ENCODE measurements at places on chromosomes 1 and 21.
A peak's percentile ranks its signal among the peaks of the same experiment; 100 is the strongest.

GRCh38 chr1:158212320-158212719 is 31.6 kb downstream of the CD1D start:
- no peak for DNase-seq

DNA sequence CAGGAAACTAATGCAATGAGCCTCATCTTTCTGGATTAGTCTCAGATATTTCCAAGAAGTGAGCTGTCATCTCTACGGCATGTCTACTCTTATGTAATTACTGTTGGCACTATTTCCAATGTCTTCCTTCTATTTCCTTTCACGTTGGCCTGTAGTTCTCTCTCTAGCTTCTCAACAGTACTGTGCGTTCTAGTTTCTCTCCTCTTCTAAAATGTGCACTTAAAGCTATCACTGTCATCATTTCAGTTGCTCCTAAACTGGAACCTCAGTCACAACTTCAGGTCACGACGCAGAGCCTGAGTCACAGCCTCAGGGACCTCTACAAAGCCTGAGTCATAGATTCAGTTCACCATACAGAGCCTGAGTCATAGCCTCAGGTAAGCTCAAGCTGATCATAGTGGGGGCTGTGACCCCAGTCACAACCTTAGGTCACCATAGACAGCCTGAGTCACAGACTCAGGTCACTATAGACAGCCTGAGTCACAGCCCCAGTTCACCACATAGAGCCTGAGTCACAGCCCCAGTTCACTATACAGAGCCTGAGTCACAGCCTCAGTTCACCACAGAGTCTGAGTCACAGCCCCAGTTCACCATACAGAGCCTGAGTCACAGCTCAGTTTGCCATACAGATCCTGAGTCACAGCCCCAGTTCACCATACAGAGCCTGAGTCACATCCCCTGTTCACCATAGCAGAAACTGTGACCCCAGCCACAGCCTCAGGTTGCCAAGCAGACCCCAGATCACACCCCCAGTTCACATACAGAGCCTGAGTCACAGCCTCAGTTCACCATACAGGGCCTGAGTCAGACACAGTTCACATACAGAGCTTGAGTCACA is 13.0 kb downstream of the WNT9A start:
- no peak for DNase-seq

DNA sequence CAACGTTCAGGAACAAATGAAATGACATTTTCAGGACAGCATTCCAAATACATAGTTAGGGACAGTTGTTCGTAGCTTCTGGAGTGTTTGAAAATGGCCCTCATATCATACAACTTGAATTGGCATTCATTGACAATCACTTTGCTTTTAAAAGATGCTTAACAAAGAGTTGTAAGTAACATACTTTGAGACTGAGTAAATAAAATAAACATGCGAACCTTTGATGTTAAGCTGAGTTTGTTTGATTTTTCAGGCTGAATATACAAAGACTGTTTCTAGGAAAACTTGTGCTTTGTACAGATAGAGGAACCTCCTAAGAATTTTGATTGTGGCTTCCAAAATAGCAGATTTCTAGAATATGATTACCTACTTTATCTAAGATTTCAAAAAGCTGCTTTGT is 45.3 kb downstream of the ITSN1 start:
- DNase-seq = no peak

DNA sequence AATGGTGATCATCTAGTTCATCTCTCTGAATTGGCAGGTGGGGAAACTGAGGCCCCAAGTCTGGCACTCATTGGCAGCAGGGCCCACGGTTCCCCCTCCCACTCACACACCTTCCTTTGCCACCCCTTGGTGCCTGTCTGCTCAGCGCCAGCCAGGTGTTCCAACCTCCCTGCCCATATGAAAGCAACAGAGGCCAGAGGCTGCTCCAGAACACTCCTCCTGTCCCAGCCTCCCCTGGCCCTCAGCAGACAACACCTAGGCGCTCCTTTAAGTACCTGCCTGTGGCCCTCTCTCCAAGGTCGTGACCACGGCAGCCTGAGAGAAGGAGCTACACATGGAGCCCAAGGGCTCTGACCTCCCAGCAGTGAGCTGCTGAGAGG is 362.3 kb upstream of the VAMP3 start:
- no peak for DNase-seq

GRCh38 chr1:55039342-55040082 is at the start of gene PCSK9:
Gene PCSK9, plus strand, starts transcription at chr1:55039548. Its CDS starts 290 bp downstream, at chr1:55039838.
- no peak for DNase-seq

DNA sequence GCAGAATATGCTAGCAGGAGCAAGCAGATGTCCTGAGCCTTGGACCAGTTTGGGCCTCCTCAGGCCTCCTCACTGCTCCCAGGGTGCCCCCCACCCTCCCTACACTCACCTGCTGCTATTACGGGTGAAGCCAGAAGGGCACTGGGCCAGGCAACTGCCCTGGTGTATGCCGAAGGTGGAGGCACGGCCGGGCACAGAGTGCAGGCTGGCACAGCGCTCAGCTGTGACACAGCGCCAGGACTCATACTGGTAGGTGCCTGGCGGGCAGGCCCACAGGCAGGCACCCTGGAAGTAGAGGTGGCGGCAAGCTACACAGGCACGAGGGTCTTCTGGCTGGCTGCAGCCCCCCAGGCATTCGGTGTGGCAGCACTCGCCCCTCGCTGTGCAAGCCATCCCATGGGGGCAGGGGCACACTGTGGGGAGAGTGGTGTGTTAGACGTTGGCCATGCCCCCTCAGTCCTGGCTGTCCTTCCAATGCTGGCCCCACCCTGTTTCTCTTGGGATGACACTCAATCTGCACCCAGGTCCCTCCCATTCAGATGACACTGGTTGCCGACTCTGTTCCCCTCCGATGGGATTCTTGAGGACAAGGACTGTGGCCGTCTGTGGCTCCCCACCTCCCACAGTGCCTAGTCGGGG is 7.0 kb downstream of the INSRR start:
- DNase-seq = no peak

DNA sequence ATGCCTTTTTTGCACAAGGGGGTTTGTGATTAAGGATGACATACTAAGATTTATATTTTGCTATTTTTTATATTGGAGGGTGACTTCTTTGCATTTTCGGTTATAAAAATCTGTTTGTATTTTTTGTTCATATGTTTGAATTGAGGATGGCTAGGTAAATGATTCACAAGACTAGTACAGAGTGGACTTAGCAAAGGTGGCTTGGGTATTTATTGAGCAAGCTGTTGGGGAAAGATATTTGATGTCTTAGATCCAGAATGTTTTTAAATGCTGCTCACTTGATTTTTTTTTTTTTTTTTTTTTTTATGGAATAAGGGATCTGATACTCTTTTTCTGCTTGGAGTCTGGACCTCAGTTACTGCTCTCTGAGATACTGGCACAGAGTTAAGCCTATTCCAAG is 100.6 kb downstream of the DNM3 start:
- DNase-seq = no peak

DNA sequence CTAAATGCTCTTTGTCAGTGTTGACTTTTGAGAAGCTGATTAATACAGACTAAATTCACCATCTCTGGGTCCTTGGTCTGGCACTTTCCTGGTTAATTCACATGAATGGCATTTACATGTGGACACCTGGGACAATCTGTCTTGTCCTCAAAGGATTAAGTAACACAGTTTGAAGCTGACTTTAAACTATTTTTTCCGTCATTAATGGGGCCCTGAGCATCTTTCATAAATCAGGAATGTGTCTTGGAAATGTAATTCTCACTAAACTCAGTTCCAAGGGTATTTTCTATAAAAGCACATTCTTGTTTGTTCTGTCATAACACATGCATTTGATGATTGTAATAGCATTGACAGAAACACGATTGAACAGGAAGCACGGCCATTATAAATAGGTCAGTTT is 26.7 kb upstream of the NBL1 start:
- no peak for DNase-seq

- no peak for DNase-seq
Observed at GRCh38 chr1:239819096-239819495, 272.6 kb upstream of the FMN2 start.

- no peak for DNase-seq
Observed at GRCh38 chr21:43809346-43809799, 20.0 kb downstream of the RRP1 start.

GRCh38 chr1:25525361-25525688 is 18.1 kb upstream of the LDLRAP1 start:
- no peak for DNase-seq

DNA sequence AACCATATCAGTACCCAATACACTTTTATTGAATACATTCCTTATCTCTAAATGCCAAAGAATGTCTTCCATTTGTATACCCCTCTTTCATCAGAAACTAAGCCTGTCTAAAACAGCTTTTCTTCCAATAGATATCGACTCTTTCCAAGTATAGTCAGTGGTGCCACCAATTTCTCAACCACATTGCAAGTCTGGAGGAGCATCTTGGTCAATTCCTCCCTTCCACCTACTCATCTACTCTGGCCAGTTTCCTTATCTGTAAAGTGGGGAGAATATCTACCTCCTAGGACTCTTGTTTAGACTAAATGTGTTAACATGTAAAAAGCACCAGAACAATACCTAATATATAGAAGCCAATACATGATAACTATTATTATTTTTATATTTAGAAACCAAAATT is 28.5 kb upstream of the FGGY start:
- DNase-seq = no peak

- no peak for DNase-seq
Observed at GRCh38 chr1:46575300-46575699, 23.9 kb upstream of the KNCN start.

DNA sequence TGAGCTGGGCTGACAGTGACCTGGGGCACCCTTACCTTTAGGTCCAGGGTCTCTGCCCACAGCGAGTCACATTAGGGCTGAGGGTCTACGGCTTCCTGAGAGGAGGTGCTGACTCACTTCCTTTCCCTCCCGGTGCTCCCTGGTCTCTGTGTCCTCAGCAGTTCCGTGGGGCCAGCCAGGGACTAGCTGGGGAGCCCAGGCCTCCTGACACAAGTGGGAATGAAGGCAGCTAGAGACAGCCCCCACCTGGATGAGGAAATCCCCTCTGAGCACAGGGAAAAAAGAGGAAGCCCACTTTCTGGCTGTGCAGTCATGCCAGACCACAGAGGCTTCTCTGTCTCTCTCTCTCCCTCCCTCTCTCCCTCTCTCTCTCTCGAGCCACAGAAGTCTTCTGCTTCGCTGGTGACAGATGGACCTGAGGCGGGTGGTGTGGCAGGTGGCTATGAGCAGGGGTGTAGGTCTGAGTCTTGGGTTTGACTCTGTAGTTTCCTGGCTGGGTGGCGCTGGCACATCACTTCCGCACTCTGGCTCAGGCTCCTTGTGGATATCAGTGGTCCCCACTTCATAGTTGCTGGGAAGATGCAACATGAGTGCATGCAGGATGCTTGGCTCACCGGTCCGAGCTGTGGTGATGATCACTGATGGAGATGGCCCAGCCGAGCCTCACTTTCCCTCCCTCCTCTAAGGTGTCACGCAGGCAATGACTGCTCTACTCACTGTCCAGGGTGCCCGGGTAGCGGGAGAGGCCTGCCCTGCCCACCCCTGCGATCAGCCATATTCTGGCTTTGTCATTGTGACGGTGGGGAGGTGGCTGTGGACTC is 3.5 kb downstream of the SLC66A1 start:
- peak; percentile 42 for DNase-seq

DNA sequence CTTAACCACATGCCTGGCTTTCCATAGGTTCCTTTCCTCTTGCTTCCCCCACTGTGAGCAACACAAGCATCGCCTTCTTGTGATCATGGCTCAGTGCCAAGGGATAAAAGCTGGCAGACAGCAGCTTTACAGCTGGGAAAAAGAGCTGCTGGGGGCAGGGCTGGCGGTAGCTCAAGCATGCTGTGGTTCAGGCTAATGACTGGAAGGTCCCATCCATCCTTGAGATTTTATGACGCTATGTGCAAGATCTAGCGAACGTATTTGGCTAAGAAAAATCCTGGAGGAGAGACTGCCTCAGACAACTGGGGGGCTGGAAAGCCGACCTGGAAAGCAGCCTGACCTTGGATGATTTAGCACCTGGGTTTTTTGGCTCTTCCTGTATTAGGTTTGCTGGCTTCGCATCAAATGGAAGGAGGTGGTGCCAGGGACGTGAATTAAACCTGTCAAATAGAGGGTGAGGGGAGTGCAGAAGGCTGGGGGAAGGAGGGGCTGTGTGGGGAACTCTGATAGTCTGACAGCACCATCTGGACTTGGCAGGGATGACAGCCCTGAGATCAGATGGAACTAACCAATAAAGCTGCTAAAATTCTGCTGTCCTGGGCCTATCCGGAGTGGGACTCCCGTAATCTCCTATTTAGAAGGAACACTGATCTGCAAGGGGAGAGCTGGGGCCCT is 34.8 kb downstream of the ZMYND12 start:
- no peak for DNase-seq

DNA sequence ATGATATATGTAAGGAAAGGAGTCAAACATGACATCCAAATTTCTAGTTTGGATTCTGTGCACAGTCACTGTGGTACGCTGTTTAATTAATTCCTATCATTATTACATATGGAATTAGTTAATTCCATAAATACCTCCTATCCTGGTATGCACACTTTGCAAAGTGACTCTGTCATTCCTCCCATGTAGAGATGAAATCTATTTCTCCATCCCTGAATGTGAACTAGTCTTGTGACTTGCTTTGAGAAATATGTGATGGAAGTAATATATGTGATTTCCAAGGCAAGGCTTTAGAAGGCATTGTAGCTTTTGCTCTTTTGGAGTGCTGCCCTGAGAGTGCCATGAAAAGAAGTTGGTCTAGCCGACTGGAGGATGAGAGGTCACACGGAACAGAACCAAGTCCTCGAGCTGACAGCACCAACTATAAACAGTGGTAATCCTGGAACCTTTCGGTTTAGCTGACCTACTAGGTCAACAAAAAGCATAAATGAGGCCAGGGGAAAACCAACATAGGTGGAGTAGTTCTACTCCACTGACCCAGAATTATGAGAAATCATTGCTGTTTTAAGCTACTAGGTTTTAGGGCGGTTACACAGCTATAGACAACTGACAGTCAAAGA is 1.5 kb downstream of the SELENOF start:
- no peak for DNase-seq

GRCh38 chr1:67957066-67957465 is 93.4 kb downstream of the DIRAS3 start:
- DNase-seq = no peak

- no peak for DNase-seq
Observed at GRCh38 chr1:97905141-97905940, 15.5 kb downstream of the DPYD start.

DNA sequence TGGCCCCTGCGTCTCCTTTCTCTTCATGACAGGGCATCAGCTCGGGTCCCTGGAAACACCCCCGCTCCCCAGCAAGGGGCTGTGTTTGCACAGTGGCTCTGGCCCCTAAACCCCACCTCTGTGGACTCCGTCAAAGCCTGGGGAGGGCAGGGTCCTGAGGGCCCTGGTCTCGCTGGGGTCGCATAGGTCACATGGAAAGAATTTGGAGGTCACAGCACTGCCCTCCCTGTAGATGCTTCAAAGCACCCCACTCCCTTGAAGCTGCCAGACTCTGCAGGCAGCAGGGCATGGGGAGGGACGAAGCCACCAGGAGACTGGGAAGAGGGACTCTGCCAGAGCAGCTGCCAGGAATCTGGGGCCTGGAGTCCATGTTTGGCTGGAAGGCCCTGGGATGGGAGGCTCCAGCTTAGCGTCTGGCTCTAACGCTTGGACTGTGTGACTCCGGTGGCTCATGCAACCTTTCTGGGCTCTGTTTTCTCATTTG is 36.6 kb upstream of the ECE1 start:
- DNase-seq = no peak

Measured in KG1 (cell line).